ENCODE measurements at places on chromosomes 4 and X.

- no peak for DNase-seq
Measured at GRCh38 chrX:38891641-38892413, 90.6 kb downstream of the MID1IP1 start.

DNA sequence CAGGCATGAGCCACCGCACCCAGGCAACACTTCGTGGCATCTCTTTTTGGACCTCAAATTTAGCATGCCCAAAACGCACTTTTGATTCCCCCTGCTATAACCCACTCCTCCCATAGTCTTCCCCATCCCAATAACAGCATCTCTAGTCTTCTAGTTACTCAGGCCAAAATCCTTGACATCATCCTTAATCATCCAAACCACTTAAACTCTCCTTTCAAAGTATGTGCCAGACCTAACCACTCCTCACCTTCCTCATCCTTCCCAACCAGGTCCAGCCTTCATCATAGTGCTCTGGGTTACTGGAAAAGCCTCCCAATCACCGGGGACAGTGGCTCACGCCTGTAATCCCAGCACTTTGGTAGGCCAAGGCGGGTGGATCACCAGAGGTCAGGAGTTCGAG, 41.9 kb downstream of the AFAP1 start:
- no peak for DNase-seq

- DNase-seq = no peak
Measured at GRCh38 chr4:132998585-132999230, 150.4 kb upstream of the PCDH10 start.

DNA sequence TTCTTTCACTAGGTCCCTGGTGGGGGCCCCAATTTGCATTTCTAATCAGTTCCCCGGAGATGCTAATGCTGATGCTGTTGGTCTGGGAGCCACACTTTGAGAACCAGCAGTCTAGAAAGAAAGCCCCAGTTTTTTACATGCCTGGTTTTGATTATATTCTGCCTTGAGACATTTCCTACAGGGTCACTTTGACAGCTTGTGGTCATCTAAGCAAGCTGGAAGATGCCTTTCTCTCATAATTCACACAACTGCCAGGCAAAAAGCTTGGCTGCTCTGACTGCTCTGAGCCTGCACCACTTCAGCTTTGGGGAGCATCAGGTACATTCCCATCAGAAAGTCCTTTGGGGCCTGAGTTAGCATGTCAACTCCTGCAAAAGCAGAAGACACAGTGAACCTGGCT, 5.9 kb upstream of the PLAC1 start:
- DNase-seq = no peak

- no peak for DNase-seq
Measured at GRCh38 chr4:45987858-45988257, 136.0 kb downstream of the GABRG1 start.

DNA sequence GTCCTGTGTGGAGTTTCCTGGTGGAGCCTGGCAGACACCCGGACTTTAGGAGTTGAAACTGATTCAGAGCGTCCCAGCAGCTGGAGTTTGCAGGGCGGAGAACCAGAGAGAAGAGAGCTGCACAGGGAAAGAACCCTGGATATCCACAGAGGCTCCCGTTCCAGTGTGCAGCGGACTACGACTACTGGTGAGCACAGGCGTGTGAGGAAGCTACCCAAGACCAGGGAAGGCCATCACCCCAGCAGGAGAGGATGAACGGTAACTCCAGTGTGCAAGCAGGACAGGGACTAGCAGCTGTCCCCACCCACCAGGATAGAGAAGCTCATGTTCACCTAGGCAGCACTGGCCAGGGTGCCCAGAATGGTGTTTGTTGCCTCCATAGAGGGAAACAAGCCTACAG, 2.3 kb downstream of the LAGE3 start:
- no peak for DNase-seq

DNA sequence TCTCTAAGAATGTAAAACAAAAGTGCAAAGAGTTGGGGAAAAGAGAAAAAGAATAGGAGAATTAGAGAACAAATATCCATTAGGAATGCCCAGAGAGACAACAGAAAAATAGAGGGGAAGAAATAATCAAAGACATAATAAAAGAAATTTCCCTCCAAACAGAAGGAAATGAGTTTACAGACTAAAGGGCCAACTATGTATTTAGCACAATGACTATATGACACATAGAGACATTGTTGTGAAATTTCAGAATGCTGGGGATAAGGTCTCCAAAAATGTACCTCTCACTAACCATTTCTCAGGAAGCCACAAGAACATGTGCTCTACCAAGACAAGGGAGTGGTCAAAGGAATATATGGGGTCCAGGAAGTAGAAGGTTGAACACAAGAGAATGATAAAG, 121.0 kb upstream of the ACSL4 start:
- DNase-seq = no peak

GRCh38 chr4:94700298-94700697, 57.5 kb upstream of the BMPR1B start:
- DNase-seq = no peak

GRCh38 chr4:52780206-52780605, 29.0 kb upstream of the ERVMER34-1 start:
- no peak for DNase-seq

DNA sequence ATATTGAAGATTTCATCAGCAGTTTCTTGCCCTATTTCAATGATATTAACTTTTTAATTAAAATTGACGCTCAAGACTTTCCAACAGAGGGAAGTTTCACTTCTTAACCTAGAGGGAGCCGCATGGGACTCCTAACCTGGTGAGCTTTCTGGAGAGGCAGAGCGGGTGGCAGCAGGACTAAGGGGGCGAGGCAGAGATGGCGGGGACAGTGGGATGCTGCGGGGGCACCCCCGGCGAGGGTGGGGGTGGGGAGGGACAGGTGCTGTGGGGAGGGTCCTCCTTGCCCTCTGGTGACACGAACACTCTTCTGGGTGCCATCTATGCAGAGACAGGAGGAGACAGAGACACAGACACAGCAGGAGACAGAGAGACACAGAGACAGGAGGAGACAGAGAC, 104.4 kb downstream of the ADRA2C start:
- no peak for DNase-seq
